ENCODE measurements at places on chromosomes 11 and 22. TPM values are rescaled to one million over a fixed set of nuclear protein-coding genes. Genes with fewer than 3 reads are reported as not detected.

PARVG gene
- 38.0 TPM for total RNA-seq

OR6M1 gene
- not detected for total RNA-seq

OR52N4 gene
- total RNA-seq = not detected

TNNT3 gene
- 13.1 TPM for total RNA-seq

PTPN5 gene
- total RNA-seq = 1.8 TPM

DNA sequence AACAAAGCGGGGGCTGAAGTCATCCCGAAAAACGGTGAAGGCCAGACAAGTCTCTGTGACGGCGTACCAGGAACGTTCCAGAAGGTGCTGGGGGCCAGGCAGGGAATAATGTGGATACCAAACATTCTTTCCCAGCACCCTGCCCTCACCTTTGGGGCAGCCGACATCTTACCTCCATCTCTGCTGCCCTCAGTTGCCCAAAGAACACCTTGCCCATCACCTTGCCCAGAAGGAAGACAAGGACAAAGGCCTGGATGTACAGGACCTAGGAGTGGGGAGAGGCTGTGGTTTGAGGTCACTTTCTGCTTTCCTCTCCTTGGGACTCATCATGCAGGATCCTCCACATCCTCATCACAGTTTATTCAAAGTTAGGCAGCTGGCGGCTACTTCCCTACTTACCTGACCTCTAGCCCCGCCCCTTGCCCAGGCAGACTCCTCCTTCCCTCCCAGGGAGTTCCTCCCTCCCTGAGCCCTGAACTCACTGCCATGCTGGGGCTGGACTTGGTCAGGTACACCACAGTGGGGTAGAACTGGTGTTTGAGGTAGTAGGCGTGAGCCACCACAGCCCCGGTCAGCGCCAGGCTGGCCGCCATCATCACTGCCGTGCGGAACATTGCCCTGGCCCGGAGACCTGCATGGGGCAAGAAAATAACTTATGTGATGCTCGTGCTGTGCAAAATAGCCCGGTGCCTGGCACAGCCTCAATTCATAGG is 1.2 kb downstream of the SYVN1 start:
- DNase-seq = no peak

GRCh38 chr11:57571606-57572005 is 4.1 kb upstream of the UBE2L6 start:
- no peak for DNase-seq

DNA sequence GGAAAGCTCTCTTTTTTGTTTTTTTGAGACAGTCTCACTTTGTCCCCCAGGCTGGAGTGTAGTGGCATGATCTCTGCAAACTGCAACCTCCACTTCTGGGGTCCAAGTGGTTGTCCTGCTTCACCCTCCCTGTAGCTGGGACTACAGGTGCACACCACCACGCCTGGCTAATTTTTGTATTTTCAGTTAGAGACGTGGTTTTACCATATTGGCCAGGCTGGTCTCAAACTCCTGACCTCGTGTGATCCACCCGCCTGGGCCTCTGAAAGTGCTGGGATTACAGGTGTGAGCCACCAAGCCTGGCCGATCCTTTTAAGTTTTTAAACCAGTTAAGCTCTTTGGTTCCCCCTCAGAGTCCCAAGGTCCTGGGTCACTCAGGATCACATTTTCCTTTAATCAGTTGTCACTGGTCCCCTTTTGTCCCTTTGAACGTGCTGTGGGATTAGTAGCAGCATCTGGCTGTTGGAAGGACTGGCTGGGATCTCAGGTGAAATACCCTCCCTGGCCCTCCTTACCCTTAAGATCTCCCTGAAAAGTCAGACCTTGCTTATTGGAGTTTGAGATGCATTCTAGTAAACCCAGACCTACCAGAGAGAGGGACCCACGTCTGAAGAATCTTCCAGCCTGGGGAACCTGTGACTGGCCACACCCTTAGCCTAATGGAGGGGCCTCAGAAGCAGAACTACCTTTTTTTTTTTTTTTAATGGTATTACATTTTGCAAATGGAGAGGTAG is 8.1 kb downstream of the MALAT1 start:
- DNase-seq = peak; percentile 40

- DNase-seq = no peak
Measured at GRCh38 chr11:118870396-118871343, 13.0 kb upstream of the CXCR5 start.

DNA sequence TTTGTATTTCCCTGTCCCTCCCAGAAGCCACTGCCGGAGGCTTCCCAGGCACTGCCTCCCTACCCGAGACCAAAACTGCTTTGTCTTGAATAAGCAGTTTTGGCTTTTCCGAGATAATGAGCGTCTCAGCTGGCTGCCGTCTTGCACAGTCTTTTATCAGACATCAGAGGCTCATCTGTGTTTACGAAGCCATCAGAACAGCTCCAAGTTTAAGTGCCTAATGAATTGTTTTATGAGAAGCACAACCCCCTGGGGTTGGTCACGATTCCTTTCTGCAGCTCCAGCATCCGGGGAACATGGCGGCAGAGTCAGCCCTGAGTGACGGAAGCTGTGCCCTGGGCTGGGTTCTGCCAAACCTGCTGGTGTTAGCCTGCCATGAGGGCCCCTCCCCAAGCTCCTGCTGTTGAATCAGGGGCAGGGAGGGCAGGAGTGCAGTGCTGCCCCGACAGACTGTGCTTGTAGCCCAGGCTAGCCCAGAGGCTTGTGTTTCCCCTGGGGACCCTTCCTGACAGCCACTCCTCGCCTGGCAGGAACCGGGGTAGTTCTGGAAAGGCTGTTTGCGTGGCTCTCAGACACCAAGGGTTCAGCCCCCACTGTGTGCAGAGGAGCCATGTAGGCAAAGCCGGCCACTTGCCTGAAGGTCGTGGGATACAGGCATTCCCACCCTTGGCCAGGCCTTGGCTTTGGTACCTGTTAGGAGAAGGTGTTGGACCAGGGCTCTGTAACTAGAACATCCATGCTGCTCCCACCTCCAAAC is 96.1 kb downstream of the MORC2 start:
- no peak for DNase-seq

DNA sequence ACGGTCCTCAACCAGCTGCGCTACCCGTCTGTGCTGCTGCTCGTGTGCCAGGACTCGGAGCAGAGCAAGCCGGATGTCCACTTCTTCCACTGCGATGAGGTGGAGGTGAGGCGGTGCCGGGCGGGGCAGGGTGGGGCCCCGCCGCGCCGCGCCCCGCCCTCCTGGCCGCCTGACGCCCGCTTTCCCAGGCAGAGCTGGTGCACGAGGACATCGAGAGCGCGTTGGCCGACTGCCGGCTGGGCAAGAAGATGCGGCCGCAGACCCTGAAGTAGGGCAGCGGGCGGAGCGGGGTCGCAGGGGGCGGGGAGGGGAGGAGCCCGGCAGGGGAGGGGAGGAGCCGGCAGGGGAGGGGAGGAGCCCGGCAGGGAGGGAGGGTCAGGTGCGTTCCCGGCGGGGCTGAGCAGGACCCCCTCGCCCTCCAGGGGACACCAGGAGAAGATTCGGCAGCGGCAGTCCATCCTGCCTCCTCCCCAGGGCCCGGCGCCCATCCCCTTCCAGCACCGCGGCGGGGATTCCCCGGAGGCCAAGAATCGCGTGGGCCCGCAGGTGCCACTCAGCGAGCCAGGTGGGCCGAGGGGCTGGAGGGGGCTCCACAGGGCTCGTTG is 14.7 kb downstream of the EPS8L2 start:
- DNase-seq = no peak

- DNase-seq = no peak
Measured at GRCh38 chr11:130689222-130689908, 226.9 kb downstream of the SNX19 start.

DNA sequence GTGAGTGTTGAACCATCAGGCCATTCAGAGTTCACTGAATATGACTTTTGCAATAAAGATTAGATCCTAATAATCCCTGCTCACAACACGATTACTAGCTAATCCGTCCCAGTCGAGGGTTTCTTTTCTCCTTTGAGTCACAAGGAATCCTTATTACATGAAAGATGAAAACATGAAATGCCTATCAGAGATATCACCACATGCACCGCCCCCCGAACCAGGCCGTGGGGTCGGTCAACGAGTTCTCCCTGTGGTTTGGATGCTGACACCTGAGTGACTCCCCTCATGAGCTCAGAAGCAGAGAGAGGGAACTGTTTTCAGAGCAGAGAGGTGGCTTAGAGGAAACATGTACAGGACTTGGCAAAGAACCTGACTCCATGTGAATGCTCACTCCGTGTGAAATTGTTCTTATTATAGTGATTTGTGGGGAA is 263.3 kb downstream of the ETS1 start:
- no peak for DNase-seq

Measured in omental fat pad (tissue), 4 donors.